ENCODE measurements at places on chromosomes 4 and X. TPM values are rescaled to one million over a fixed set of nuclear protein-coding genes. Genes with fewer than 3 reads are reported as not detected.

The SRPX gene
- 108 TPM for polyA plus RNA-seq

The BBS12 gene
- polyA plus RNA-seq, result 3.3 TPM

The VBP1 gene
- 61.1 TPM for polyA plus RNA-seq

The GYPE gene
- 1.8 TPM for polyA plus RNA-seq

The ADH1B gene
- polyA plus RNA-seq, result 58.8 TPM

The RTL3 gene
- 0.05 TPM for polyA plus RNA-seq

The ARSD gene
- polyA plus RNA-seq, result 5.5 TPM

The NLGN3 gene
- 1.5 TPM for polyA plus RNA-seq

The NRK gene
- polyA plus RNA-seq, result 0.09 TPM

The TMPRSS11D gene
- 1.3 TPM for polyA plus RNA-seq

The KLHL4 gene
- polyA plus RNA-seq, result 0.16 TPM

The MYL5 gene
- 32.9 TPM for polyA plus RNA-seq

The TRAM1L1 gene
- 0.59 TPM for polyA plus RNA-seq

The PTCHD1 gene
- polyA plus RNA-seq, result 0.16 TPM

The EXOC1L gene
- not detected for polyA plus RNA-seq

The NEXMIF gene
- polyA plus RNA-seq, result 0.11 TPM

The GRK4 gene
- 5.6 TPM for polyA plus RNA-seq

The PPARGC1A gene
- polyA plus RNA-seq, result 3.1 TPM

The SSX2B gene
- polyA plus RNA-seq, result not detected

The PPP3CA gene
- polyA plus RNA-seq, result 17.3 TPM

The DYNLT3 gene
- 47.4 TPM for polyA plus RNA-seq

The GPRASP2 gene
- polyA plus RNA-seq, result 7.3 TPM

The CENPVL2 gene
- 0.41 TPM for polyA plus RNA-seq

The MAGIX gene
- polyA plus RNA-seq, result 3.0 TPM

The TRPC5OS gene
- polyA plus RNA-seq, result 0.05 TPM

The TCEAL4 gene
- 200 TPM for polyA plus RNA-seq

The CSN1S1 gene
- polyA plus RNA-seq, result 5.2 TPM

The UGT8 gene
- 0.30 TPM for polyA plus RNA-seq

The PAGE5 gene
- 0.32 TPM for polyA plus RNA-seq

The RNF175 gene
- 0.14 TPM for polyA plus RNA-seq

The AREG gene
- polyA plus RNA-seq, result 30.3 TPM

The GABRE gene
- polyA plus RNA-seq, result 13.4 TPM

The SYP gene
- polyA plus RNA-seq, result 3.6 TPM

The CNKSR2 gene
- 2.1 TPM for polyA plus RNA-seq

The SYNPO2 gene
- polyA plus RNA-seq, result 31.3 TPM

The ZNF711 gene
- 20.6 TPM for polyA plus RNA-seq

The SLC2A9 gene
- 8.6 TPM for polyA plus RNA-seq

All from thymus (tissue), 14 donors.